T-helper 9 cell (primary cell): ENCODE measurements at places on chromosomes 16 and 17.

GRCh38 chr17:28478712-28479615 is 5.5 kb downstream of the SLC13A2 start:
- no peak for DNase-seq

- DNase-seq: no peak
Observed at GRCh38 chr16:50464325-50465290, 83.6 kb upstream of the NKD1 start.

- DNase-seq: no peak
Observed at GRCh38 chr16:30893417-30893743, 497 bp downstream of the BCL7C start.

- DNase-seq: no peak
Observed at GRCh38 chr17:15265131-15265530, at the start of gene PMP22. TSS of gene PMP22 (minus strand) at chr17:15265326. CDS start at chr17:15260727, 4,599 bp downstream.

DNA sequence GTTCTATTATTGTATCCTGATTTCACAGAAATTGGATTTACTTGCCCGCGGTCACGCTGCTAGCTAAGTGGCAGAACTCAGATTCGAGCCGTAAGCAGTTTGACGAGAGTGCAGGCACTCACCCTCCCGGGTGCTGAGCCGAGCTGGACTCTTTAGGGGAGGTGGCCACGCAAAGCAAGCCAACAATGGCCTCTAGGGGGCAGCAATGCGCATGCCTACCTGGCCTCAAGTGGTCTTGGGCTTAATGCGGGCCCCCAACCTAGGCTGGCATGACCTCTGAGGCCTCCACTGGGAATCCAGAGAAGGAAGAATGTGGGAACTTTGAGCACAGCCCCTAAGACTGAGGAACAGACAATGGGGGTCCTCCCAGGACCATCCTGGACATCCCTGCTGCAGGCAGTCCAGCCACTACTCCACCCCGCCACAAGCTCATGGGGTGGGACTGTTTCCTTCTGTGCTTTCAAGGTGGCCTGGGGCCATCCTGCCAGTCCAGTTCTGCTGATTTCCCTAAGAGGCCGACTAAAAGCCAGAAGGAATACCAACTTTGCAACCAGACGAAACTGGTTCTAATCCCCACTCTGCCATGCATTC is 276.5 kb downstream of the XYLT1 start:
- peak; percentile 53 for DNase-seq
